ENCODE measurements at places on chromosomes 6 and 20.

GRCh38 chr20:31956556-31957526, 5.0 kb upstream of the PDRG1 start:
- DNase-seq: no peak

DNA sequence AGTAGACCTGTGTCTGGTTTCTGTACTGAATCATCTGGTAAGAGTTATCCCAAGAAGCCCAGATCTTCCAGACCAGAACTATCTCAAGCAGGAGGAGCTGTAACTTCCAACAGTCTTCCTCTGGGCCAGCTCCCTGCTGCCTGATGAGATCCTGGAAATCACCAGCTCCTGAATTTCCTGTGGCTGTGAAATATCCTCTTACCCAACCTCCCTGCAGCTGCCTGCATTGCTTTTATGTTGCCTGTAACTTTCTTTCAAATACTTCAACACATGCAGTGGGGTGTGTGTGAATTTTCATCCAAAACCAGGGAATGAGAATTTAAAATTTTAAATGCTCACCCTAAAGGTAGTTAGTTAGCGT, 160.5 kb upstream of the LAMP5 start:
- no peak for DNase-seq

DNA sequence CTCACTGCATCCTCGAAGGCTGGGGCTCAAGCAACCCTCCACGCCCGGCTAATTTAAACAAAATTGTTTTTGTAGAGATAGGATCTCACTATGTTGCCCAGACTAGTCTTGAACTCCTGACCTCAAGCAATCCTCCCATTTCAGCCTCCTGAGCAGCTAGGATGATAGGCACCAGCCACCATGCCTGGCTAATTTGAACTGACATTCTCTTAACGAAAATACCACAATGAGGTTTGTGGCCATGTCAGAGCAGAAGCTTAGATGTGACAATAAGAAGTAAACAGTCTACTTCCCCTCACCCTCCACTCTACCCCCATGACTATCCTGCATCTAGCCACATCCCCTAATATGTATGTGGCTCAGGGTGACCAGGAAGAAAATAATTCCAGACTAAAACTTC, 74.8 kb upstream of the PLCB4 start:
- no peak for DNase-seq

DNA sequence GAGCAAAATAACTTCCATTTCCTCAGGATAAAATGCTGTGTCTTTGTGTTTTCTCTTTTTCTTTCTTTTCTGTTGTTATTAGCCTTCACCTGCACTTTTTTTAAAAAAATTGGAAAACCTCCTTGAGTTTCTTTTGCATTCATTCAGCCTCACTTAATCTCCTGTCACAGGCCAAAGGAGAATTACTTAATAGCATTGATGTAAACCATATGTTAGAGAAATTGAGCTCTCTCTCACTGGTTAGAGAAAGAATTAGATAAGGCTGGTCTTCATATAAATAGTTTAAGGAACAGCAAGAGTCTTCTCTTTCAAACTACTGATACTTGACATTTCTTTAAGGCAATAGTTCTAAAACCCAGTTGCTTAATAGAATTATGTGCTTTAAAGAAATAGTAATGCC, 564.2 kb downstream of the TFAP2B start:
- no peak for DNase-seq

DNA sequence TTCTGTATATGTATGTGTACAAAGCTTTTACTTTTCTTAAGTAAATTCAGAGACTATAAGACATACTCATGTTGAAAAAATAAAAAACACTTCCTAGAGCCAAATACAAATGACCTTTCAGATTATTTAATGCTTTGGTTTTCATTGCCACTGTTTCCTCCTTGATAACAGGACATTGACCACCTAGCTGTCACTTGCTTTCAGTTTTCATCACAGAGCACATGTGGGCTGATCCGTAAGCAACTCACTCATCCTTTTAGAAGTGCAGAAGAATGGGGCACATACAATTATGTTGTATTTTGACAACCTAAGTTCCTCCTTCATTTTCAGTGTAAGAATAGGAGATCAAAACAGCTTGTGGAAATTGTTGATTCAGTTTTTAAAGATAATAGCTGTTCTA, 6.2 kb downstream of the ZBTB2 start:
- DNase-seq: no peak

GRCh38 chr6:146258206-146258605, 229.3 kb downstream of the GRM1 start:
- DNase-seq: no peak

GRCh38 chr6:137775227-137775626, 91.8 kb upstream of the TNFAIP3 start:
- no peak for DNase-seq

GRCh38 chr6:61935242-61935846, 350.7 kb downstream of the KHDRBS2 start:
- DNase-seq: no peak

GRCh38 chr6:125095580-125096301, 57.8 kb upstream of the TPD52L1 start:
- DNase-seq: no peak

DNA sequence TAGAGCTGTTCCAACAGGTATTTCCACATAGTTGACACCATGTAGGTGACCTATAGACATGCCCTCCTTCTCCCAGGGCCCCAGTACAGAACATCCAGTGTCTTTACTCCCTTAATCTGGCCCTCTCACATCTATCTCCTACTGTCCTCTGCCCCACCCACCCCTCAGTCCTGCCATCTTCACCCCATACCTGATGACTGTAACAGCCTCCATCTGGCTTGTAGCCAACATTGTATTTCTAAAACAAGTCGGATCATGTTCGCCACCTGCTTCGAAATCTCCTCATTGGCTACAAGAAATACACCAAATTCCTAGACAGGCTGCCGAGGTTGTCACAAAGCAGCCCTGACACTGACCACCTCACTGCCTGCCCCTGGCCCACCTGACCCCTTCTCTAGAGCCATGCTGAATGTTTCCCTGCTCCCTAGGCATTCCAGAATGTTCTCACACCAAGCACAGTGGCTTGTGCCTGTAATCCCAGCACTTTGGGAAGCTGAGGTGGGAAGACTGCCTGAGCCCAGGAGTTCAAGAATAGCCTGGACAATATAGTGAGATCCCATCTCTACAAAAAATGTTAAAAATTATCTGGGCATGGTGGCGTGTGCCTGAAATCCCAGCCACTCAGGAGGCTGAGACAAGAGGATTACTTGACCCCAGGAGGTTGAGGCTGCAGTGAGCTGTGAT, 6.0 kb downstream of the ZC3H12D start:
- no peak for DNase-seq

- no peak for DNase-seq
Observed at GRCh38 chr6:147508866-147509608, 547 bp downstream of the SAMD5 start.

DNA sequence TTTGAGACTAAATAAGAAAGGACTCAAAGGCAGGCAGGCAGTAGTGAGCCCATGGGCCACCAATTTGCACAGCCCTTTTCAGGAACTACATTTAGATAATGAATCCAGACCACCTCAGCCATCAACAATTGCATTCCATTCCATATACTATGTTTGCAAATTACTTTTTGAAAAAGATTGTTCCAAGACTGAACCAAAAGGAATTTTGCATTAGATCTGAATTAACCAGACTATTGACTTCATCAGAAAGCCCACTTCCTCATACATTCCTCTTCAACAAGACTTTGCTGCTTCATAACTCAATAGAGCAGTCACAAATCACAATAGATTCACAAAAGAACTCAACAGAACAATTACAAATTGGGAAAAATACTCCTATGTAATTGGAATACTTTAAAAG, 229.1 kb downstream of the SIM1 start:
- no peak for DNase-seq
